Stimulated activated CD4-positive, alpha-beta T cell treated with anti-CD3 and anti-CD28 coated beads, Interleukin-2, amount 100 ng/mL, for 24 hours (primary cell): ENCODE measurements at places on chromosomes 1 and 21.

DNA sequence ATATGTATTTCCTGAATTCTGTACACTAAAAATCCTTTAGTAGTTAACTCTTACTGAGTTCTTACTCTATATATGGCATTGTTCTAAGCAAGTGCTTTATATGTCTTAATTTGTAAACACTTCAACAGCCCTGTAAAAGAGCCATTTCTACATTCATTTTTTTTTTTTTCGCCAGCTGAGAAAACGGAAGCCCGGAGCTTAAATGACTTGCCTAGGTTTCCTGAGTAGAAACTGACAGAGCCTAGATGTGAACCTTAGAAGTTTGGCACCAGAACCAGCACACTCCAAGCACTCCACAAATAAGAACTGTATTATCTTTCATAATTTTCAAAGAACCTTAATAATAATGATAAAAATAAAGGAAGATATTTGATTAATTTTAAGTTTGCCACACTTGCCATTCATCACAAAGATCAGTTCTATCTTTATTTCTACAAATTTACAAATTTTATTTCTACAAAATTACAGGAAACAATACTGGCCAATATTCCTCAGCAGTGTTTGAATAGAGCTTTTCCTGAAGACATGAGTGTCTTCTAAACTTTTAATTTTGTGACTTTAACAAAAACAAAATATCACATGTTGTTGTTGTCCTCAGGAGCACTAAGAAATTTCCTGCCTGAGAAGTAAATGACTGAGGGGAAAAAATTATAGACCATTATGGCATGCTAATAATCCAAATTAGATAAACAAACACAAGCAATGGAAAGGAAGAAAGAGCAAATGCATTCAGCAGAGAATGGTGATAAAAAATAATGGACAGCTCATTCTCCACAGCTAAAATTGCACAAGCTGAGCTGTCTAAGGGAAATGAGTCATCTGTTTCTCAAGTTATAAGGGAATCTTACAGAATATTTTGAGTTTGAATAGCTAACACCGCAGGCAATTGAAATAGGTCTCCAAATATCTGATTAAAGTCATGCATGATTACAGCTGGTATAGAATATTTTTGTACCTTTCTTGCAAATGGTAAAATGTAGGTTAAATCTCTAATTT lies 71.2 kb downstream of the DPYD start:
- DNase-seq, result no peak

- peak; percentile 78 for DNase-seq
These were observed 11.0 kb upstream of the RNU1-3 start for GRCh38 chr1:16677552-16678431.

DNA sequence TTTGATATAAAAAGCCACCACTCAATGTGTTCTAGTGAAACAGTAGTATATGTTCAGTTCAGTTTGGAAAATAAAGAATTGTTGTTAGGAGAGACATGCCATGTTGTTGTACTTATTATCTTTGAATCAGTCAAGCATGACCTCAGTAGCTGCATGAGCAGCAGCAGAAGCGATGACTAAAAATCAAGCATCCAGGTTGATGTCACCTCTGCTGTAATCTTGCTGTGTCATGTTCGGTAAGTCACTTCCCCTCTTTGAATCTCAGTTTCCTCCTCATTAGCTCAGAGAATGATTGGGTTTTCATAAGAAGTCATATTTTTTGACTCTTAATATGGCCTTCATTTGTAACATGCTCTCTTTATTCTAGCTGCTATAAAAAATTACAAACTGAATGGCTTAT lies 428.4 kb upstream of the B3GALT2 start:
- DNase-seq, result no peak

DNA sequence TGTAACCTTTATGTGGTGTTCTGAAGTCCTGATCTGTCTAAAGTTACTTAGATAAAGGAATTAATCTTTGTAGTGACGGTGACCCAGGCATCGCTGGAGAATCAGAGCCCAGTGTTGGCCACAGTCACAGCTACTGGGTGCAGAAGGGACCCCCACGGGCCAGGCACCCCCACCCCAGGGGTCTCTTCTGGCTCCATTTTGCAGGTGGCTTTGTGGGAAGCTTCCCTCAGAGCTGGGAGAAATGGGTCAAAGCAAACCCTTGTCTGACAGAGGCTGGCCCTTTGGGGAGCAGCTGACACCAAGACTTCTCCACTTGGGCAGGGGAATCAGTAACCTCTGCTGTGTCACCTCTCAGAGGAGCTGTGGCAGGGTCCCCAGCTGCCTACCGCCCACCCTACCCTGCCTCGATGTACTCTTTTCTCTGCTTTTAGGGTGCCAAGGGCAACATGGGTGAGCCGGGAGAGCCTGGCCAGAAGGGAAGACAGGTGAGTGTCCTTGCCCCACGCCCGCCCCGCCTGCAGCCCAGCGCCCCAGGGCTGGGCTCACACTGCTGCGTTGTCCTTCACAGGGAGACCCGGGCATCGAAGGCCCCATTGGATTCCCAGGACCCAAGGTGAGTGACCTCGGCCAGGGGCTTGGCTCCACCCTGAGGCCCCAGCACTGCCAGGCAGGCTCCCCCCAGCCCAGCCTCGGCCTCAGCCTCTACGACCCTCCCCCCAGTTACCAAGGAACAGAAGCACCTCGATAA lies 17.7 kb downstream of the COL6A2 start:
- no peak for DNase-seq

DNA sequence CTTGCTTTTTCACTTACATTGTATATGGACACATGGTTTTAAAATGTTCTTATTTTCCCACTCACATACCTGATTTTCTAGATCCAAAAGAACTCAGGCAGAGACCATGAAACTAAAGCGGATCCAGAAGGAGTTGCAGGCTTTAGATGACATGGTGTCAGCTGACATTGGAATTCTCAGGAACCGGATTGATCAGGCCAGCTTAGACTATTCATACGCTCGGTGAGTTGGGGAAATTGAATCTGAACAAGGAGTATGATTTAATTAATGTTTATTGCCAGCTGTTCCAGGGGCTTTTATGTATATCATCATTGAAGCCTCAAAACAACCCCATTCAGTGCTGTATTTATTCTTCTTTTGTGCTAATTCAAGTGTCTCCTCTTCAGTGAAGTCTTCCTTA lies 12.7 kb downstream of the GORAB start:
- DNase-seq, result no peak

GRCh38 chr1:100415498-100415778 lies 63.1 kb downstream of the CDC14A start:
- no peak for DNase-seq

- DNase-seq, result peak; percentile 30
These were observed 3.3 kb upstream of the IL23R start for GRCh38 chr1:67162954-67163353.

- no peak for DNase-seq
These were observed 42.4 kb downstream of the RIMS3 start for GRCh38 chr1:40622936-40623629.

- DNase-seq, result no peak
These were observed 2.4 kb downstream of the NECAP2 start for GRCh38 chr1:16442941-16443340.

GRCh38 chr1:91791691-91792488 lies 94.1 kb downstream of the TGFBR3 start:
- DNase-seq, result no peak

GRCh38 chr21:41451753-41452676 lies 26.0 kb downstream of the MX1 start:
- no peak for DNase-seq

- no peak for DNase-seq
These were observed 20.6 kb downstream of the KIRREL1 start for GRCh38 chr1:158013840-158014730.

- no peak for DNase-seq
These were observed 255.9 kb downstream of the FAF1 start for GRCh38 chr1:50704126-50704525.

DNA sequence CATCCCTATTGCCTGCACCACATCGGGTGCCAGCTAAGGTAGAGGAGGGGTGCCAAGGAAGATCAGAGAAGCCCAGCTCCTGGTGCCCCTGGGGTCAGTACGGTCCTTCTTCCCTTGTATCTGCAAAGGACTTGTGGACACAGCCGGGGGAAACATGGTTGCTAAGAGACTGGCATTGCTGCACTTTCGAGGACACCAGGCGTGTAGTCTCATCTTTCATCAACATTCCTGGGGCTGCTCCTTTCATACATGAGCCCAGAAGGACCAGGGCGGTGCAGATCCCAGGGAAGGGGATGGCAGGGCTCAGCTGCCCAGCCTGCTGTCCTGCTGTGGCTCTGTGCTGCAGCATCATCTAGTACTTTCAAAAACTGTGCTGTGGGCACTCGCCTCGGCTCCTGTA lies 61.0 kb downstream of the RUNX1 start:
- DNase-seq, result no peak

DNA sequence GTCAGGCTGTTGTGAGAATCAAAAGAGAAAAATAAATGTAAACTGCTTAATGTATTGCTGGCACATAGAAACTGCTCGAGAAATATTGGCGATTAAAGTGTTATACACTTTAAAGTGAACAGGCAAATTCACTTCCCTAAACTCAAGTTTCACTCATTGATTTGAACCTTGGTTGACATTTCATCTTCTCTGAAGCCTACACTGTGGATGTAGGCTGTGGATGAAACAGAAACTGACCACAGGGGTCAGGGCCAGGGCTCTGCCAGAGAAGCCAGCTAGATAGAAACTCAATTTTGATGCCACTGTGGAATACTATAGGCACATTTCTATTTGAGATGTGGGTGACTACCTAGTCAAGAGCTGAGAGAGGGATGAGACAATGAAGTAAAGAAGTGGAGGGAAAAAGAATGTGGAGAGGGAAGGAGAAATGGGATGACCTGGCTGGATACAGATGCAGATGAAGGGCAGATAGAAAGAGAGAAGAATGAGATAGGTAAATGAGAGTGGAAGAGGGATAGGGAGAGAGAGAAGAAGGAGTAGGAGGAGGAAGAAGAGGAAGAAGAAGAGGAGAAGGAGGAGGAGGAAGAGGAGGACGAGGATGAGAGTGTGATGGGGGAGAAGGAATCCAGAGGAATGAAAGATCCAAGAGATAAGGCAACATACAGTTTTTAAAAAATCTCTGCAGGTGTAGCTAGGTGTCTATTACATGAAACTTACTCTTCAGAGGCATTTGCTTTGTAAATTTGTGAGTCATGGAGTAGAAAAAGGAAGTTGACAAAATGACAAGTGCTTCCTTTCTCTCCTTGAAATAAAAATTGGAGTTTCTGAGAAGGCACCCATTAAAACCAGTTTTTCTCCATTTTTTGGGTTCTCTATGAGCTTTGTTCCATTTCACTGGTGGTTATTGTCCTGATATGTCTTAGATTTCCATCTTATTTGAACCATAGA lies 17.4 kb upstream of the CD1D start:
- no peak for DNase-seq

DNA sequence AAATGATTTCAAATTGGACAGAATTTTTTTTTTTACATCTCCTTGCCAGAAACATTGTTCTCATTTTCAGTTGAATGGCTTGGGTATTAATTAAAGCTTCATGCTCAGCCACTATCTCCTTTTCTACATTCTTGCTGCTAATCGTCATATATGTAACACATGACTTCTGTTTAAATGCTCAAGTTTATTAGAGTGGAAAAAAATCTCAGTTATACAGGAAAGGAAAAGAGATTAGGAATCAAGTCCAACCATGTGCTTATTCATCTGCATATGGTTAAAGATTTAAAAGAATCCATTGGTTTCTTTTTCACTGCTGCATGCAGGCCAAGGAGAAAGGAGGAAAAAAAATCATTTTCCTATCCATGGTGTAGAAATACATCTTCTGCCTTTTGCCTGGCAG lies 47.3 kb upstream of the CNN3 start:
- DNase-seq, result no peak

- no peak for DNase-seq
These were observed 117.1 kb downstream of the ZZZ3 start for GRCh38 chr1:77565321-77565720.

GRCh38 chr1:5611851-5612250 lies 380.4 kb downstream of the NPHP4 start:
- DNase-seq, result no peak

DNA sequence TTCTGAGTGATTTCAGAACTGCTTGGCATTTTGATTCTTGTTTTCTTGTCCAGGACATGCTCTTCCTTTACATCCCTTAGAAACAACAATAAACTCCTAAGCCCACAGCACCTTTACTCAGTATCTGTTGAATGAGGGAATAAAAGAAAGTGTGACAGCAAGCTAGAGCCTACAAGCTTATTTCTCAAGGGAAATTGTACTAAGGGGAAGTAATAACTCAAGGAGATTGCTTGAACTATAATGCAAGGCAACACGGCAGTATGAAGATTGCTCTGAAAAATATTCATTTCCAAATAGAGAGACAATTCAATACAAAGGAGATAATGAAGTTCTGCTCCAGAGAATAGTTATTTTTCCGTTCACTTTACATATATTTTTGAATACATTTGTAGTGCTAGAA lies 6.5 kb downstream of the OR6P1 start:
- no peak for DNase-seq

- no peak for DNase-seq
These were observed 15.6 kb downstream of the JUN start for GRCh38 chr1:58768191-58768731.

DNA sequence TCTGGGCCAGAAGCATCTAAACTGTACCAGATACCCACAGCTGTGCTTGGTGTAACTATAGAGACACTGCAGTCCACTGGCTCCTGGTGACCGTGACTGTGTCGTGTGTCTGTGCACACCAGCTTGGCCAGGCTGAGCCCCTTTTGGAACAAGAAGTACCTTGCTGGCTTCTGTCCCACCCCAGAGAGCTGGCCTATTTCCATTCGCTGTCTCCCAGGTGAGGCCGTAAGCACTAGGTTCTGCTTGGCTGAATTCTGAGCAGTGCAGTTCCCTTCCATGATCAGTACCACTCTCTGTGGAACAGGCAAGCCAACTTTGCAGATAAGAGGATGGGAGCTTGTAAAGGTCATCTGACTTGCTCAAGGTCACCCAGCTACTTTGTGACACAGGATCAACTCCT lies 119.9 kb upstream of the DNAH14 start:
- DNase-seq, result no peak

- DNase-seq, result no peak
These were observed 3.0 kb downstream of the TP53BP2 start for GRCh38 chr1:223842784-223843183.

GRCh38 chr1:180130651-180131050 lies 24.0 kb upstream of the QSOX1 start:
- no peak for DNase-seq

- DNase-seq, result no peak
These were observed 10.7 kb upstream of the GPR153 start for GRCh38 chr1:6271554-6271953.

DNA sequence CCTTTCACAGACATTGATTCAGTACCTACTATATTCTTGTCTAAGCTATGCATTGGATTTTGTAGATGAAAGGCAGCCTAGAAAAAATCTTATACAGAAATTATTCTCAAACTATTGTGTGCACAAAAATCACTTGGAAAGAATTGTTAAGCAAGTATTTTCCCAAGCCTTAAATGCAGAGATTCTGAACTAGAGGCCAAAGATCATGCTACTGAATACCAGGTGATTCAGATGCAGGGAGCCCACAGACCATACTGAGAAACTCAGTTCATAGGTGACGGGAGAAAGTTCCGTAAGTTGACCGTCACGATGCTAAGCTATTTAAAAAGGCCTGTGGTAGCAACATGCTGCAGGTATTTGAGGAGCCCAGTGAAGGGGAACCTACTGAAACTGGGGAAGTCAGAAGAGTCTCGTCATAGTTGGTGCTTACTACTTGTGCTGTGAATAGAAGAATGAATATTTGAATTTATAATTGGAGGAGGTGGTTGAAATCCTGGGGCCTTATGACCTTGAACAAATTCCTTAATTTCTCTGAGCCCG lies 150.8 kb downstream of the NFIA start:
- no peak for DNase-seq

GRCh38 chr1:227728059-227728891 lies 6.8 kb downstream of the JMJD4 start:
- DNase-seq, result peak; percentile 80

- DNase-seq, result peak; percentile 69
These were observed 844 bp downstream of the NIBAN1 start for GRCh38 chr1:184973272-184974055.
